ENCODE measurements at places on chromosomes 5 and 9. TPM values are rescaled to one million over a fixed set of nuclear protein-coding genes. Genes with fewer than 3 reads are reported as not detected.

DHX29 gene
- total RNA-seq: 11.0 TPM

SUSD3 gene
- total RNA-seq: 68.3 TPM

NUTM2F gene
- not detected for total RNA-seq

FOXD4L6 gene
- total RNA-seq: not detected

GRK6 gene
- total RNA-seq: 117 TPM

ZNF879 gene
- total RNA-seq: 2.0 TPM

MAMDC2 gene
- not detected for total RNA-seq

CDC20B gene
- total RNA-seq: not detected

DMRT2 gene
- not detected for total RNA-seq

PRDM9 gene
- not detected for total RNA-seq

FRMD3 gene
- 0.12 TPM for total RNA-seq

SPATA9 gene
- total RNA-seq: not detected

PCDHGC4 gene
- total RNA-seq: not detected

ATG12 gene
- total RNA-seq: 41.3 TPM

BTNL8 gene
- not detected for total RNA-seq

ZDHHC11B gene
- not detected for total RNA-seq

CDKN2B-AS1 gene
- not detected for total RNA-seq

ASS1 gene
- total RNA-seq: 12.4 TPM

ITK gene
- 340 TPM for total RNA-seq

CDKN2AIPNL gene
- 31.5 TPM for total RNA-seq

BRD8 gene
- total RNA-seq: 95.6 TPM

TRPM3 gene
- not detected for total RNA-seq

PTGES gene
- 0.44 TPM for total RNA-seq

Data from activated naive CD4-positive, alpha-beta T cell treated with anti-CD3 and anti-CD28 coated beads for 36 hours (primary cell).